EH (cell line): ENCODE measurements at places on chromosomes 3 and 15.

GRCh38 chr3:194937144-194937543, 251.5 kb downstream of the FAM43A start:
- DNase-seq, result no peak

DNA sequence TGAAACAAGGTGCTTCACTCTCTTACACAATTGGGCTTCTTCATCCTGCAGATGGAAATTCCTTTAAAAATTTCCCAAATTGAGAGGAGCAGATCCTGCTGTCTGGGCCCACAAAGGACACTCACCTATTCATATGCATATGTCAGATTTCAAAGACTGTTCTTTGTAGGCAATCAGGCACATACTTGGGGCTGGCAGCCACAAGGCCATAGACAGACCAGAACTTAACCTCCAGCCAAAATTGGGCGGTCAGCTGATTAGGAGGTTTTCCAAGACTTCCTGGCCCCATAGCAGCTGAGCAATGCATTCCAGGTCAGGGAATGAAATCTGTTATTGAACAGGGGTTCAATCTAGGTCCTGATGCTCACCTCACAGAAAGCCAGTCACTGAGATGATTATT, 15.0 kb upstream of the HPS3 start:
- DNase-seq, result peak; percentile 4

- no peak for DNase-seq
Measured at GRCh38 chr3:178512647-178513046, 23.6 kb upstream of the KCNMB2 start.

GRCh38 chr3:178300441-178300959, 235.7 kb upstream of the KCNMB2 start:
- DNase-seq, result no peak

- peak; percentile 95 for DNase-seq
Measured at GRCh38 chr3:111864821-111865656, 6.0 kb downstream of the PHLDB2 start.

DNA sequence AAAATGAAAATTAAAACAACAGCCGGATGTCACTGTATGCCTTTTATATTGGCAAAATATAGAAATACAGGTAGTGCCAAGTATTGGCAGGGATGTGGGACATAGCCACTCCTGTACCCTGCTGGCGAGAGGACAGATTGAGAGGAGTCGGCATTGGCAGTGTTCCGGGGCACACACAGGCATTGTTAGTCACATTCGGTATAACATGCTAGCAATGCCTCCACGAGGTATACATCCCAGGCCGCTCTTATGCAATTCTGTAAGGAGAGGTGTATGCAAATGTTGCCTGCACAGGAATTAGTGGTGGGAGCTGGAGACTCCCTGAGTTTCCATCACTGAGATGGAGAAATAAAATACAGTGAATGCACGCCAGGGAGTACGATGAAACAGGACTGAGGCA, 99.4 kb upstream of the DLG1 start:
- no peak for DNase-seq
